ENCODE measurements at places on chromosomes 12 and 14.
A peak's percentile ranks its signal among the peaks of the same experiment; 100 is the strongest.

- DNase-seq, result no peak
Measured at GRCh38 chr14:58439476-58439875, 12.0 kb downstream of the KIAA0586 start.

GRCh38 chr14:60618241-60618640 lies 31.0 kb downstream of the SIX1 start:
- no peak for DNase-seq

DNA sequence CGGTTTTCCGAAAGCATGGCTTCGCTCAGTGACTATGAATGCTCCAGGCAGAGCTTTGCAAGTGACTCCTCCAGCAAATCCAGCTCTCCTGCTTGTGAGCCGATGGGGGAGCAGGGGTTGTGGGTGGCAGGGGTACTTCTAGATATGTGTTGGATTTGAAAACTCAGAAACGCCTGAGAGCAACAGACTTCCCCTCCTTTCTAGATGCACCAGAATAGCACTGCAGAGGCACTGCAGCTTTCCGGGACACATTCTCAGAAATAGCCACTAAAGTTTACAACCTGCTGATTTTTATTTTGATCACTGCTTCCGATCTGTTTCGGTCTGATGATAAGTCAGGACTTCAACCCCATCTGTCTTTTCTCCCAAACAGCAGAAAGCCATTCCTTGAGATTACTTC lies 8.6 kb downstream of the TCP11L2 start:
- no peak for DNase-seq

DNA sequence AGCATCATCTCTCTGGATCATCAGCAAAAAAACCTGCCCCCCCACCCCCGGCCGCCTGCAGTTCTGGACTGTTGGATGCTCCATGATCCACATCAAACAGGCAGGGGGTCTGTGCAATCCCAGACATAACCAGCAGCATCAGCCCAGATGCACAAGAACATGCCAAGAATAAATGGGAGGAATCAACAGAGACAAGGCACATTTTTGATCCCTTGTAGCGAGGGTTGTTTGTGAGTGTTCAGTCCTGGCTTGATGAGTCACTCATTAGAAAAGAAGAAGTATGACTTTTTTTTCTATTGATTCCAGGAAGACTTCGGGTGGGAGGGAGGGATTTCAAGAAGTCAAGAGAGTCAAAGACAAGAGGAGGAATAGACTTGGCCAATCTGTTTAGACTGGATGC lies 244.2 kb downstream of the KSR2 start:
- peak; percentile 21 for DNase-seq

DNA sequence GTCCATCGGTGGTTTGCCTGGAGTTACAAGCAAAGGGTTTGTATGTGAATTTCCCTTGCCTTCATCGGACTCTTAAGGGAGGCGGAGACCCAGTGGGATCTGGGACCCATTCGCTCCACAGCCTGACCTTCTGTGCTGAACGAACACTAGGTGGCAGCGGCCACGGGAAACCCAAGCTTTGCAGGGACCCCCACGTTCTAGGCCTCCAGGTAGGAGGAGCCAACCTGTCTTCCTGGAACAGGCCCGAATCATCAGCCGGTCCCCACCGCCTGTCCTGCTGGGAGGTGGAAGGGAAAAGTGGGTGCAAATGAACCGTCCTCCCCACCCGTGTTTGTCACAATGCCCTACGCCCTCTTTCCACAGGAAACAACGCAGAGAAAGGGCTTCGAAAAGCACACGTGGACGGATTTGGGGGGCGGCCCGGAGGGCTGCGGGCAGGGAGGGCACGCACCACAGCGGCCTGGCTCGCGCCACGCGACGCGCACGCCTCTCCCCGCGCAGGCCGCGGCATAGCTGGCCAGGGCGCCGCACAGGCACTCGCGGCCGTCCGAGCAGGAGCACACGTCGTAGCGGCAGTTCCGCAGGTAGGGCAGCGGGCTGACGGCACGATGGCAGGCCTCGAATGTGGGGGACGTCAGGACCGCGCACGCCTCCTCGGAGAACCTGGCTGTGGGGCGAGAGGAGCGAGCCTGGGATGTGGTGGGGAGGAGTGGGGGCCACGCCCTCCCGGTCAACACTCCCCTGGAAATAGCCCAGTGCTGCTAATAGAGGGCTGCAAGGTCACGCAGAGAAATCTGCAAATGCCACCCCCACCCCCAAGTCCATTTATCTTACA lies 67.8 kb downstream of the VWF start:
- DNase-seq, result peak; percentile 91

DNA sequence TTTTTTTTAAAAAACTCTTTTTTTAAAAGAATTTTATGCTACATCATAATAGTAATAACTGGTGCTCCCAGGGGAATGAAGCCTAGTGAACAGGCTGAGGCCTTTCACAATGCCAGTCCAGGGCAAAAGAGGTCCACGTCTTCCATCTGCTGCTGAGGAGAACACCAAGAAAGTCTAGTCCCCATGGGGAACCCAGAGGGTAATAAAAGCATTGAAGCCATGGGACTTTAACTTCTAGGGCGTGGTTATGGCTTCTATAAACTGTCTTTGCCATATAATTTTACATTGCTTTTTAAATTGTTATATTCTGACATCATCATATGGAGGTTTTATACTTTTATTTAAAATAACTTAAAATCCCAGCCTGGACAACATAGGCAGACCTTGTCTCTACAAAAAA lies 64.3 kb downstream of the SLC16A7 start:
- DNase-seq, result no peak

DNA sequence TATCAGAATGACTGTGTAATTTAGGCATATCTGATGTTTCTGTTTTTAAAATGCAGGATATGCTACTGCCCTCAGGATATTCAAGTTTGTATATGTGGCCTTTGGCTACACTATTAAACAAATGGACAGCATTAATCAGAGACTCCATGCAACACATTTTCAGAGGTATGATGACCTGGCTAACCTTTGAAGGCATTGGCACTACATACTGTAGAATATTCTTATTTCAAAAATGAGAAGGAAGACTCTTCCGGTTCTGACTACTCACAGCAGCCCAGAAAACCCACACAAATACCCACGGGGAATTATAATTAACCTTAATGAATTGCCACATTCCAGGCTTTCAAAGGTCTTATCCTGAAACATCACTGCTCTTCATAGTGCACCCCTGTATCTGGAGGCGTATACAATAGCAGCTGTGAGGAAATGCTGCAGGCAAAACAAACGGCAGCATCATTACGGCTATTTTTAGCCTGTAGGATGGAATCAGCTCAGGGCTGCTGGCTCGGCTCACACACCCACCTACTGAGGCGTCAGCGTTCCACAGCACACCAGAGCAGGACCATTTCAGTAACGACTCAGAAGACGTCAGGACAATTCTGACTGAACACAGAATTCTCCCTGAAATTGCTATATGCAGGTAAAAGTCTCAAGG lies 648.5 kb downstream of the RPS29 start:
- no peak for DNase-seq

DNA sequence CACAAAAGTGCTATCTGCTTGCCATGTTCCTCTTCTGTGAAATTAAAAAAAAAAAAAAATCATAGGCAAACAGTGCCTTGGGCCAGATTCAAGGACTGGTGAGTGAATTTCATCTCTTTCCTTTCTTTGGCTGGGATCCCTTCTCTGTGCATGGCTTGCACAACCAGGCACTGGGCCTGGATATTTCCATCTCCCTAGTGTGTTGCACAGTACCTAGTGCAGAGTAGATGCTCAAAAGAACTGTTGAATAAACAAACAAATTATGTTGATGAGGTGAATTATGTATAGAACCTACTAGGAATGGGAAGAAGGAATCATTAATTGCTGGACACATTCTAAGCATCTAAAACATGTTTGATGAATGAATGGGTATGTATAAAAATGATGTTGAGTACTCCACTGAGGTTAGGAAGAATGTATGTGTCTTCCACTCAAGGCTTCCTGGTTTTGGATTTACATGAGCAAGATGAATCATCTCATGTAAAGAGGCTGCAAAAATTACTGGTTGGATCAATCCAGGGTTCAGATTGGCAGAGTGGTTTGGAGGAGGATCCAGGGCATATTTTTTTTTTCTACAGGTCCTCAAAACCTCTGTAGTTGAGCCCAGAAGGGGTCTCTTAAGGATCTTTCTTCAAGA lies 93.2 kb downstream of the EMP1 start:
- DNase-seq, result no peak

- no peak for DNase-seq
Measured at GRCh38 chr12:127257366-127257935, 1009.5 kb upstream of the TMEM132C start.

DNA sequence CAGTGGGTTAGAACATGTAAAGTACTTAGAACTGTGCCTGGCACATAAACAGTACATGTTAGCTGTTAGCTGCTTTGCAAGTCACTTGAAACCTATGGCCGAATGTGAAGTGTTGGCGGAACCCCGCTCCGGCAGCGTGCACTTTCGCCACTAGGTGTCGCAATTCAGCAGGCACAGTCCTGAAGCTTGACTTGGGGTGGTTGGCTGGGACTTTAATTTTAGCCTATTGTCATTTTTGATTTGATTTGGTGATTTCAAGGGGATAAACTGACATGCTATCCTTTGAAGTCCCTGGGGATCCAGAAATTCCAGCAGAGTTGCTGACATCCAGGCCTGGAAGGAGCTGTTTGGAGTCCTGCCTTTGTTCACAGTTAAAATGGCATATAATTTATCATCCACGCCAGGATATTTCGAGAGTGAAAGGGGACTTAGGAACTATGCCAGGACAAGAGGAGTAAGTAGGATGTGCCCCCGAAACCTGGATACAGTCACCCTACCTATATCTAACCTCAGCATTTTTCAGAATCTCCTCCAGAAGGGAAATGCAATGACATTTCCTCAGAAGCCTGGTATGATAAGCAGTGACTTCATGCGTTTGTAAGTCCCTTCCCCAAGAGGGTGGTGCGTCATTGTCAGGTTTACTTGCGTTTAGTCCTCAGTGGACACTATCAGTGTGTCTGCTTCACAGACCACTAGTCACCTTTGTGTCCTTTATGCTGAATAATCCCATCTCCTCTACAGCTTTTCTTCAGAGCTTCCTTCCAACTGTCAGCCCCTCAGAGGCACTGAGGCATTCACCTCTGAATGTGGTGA lies 3.5 kb upstream of the TSPAN9 start:
- DNase-seq, result peak; percentile 99

GRCh38 chr14:52791223-52792096 lies at the start of gene GNPNAT1:
TSS of gene GNPNAT1 (minus strand) at chr14:52791607. CDS start at chr14:52784650, 6,957 bp downstream.
- DNase-seq, result peak; percentile 97

GRCh38 chr14:104879983-104880565 lies 15.0 kb downstream of the CEP170B start:
- no peak for DNase-seq

DNA sequence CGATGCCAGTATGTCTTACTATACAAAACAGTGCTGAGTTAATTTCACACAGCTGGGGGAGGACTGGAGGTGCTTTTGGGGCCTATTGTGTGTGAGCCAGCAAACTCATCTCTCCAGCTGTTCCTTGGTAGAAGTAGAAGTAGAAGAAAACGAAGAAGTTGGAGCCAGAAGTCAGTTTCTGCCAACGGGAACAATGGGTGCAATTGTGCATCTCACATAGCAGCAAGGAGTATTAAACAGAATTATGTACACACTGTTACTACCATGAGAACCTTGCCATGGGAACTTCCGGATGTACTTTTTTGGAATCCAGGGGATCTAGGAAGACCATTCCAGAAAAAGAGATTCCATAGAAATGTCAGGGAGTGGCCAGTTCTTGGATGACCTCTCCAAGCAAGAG lies 88.6 kb downstream of the VCPKMT start:
- no peak for DNase-seq

GRCh38 chr12:49288412-49288853 lies 6.5 kb upstream of the PRPH start:
- DNase-seq, result peak; percentile 92

DNA sequence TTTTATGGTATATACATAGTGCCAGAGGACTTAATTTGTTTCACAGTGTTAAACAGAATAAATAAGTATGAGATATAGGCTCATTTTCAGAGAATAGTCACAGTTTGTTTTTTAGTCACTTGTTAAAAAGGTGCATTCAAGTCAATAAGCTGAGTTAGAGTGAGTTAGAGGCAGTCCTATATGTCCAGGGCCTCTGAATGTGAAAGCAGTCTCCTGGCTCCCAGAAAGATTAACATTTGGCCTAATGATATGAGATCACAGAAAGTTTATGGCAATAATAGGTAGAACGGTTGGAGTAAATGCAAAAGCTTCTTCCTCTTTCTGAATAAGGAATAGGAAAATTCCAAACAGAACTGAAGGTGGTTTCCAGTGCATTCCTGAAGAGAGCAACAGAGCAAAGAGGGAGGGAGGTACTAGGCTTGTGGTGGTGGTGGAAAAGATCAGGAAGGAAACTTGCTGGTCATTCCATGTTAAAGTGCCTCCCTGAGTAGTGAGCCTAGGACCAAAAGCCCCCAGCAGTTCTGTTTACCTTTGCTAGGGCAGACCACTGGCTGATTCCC lies 54.4 kb downstream of the SLC38A4 start:
- DNase-seq, result peak; percentile 52

- DNase-seq, result no peak
Measured at GRCh38 chr12:3632754-3633153, 120.2 kb downstream of the CRACR2A start.

- no peak for DNase-seq
Measured at GRCh38 chr14:63240221-63240620, 36.0 kb downstream of the RHOJ start.

DNA sequence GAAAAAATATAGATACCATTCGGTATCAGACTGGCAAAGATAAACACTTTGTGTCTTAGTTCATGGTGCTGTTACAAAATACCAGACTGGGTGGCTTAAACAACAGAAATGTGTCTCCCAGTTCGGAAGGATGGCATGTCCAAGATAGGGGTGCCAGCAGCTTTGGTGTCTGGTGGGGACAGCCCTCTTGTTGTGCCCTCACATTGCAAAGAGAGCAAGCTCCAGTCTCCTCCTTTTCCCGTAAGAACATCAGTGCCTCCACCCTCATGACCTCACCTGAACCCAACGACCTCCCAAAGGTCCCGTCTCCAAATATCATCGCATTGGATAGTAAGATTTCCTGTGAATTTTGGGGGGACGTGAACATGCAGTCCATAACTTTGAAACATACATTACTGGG lies 12.4 kb downstream of the ZBTB42 start:
- no peak for DNase-seq

DNA sequence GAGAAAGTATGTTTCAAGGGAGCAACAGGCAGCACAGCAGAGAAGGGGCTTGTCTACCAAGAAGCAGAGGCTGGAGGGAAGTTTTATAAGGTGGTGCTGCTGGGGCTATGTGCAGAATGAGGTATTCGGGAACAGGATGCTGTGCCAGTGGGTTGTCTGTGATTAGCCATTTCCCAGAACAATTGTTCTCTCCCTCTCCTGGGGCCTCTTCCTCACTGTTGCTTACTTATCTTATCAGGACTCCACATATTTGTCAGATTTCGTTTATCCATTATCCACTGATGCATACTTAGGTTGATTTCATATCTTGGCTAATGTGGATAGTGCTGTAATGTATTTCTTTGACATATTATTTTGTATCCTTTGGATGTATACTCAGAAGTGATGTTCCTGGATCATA lies 195.1 kb upstream of the RTL1 start:
- peak; percentile 77 for DNase-seq
